ENCODE measurements at places on chromosomes 5 and 9. TPM values are rescaled to one million over a fixed set of nuclear protein-coding genes. Genes with fewer than 3 reads are reported as not detected.

Gene SLC27A6
- total RNA-seq = 1.5 TPM

DNA sequence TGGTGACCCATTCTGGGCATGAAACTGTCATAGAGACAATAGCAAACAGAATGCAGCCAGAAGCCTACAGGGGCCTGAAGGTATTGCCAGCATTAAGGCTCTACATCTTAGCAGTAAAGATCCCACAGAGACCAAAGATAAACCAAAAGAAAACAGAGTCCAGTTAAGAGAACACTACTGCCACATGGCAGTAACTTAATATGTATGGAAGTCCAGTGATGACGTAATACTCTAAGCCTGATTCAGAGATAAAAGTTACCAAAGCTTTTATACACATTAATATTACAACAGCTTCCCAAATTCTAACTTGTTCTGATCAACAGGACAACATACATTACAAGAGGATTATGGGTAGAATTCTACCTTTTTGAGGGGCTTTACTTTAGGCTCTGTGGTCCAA lies 371.5 kb downstream of the PRELID2 start:
- no peak for ATAC-seq

GRCh38 chr5:79186455-79186854 lies 49.5 kb upstream of the JMY start:
- no peak for ATAC-seq

DNA sequence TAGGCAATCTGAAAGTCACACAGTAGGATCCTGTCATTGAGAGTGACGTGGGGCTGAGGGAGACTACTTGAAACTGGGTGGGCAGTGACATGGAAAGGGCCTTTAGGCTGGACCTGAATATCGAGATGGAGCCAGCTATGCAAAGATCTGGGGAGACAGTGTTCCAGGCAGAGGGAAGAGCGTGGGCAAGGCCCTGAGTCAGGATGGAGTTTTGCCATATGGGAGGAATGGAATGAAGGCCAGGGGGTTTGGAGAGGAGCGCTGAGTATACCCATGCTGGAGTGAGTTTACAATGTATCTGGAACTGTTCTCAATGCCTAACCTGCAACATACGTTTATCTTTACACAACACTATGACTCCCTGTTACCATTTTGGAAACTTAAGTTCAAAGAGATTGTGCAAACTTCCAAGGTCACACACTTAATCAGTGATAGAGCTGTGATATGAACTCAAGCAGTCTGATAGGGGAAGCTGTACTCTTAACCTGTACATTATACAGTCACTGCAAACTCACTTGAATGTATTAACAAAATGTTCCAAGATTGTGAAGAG lies 33.5 kb downstream of the INSYN2B start:
- no peak for ATAC-seq

Gene ERMP1
- 5.4 TPM for total RNA-seq

DNA sequence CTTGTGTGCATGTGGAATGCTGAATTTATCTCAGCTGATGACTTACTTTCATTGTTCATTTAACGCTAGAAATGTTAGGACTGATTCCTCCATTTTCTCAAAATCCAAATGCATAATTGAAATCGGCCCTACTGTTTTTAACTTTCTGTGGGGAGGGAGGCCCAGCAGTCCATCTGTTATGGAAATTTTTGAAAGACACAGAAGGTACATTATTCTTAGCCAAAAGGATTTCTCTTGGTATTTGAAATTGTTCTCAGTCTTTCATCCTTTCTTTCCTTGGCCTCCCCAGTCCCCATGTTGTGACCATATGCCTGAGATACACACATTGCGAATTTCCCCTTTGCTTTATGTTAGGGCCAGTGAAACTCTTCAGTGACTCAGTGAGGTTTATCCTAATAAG lies 549.9 kb downstream of the IRX1 start:
- no peak for ATAC-seq

Gene CSF1R
- 0.66 TPM for total RNA-seq

DNA sequence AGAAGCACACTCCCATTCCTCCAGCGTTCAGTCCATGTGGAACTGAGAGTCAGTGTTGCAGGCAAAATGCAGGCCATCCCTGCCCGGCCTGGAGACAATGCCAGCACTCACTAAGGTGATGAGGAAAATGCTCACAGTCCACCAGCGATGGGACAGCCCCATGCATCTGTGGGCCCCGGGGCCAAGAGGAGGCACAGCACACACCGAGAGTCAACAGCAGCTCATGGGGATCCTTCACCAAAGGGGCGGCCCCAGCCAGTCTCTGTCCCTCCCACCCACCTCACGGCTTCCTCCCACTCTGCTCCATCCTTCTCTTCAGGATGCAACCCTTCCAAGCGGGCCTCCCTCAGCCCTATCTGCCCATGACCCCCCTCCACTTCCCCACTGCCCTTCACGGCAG lies 6.2 kb downstream of the SEMA4D start:
- no peak for ATAC-seq
